ENCODE measurements at places on chromosomes 4 and X. TPM values are rescaled to one million over a fixed set of nuclear protein-coding genes. Genes with fewer than 3 reads are reported as not detected.

The RIPPLY1 gene
- not detected for polyA plus RNA-seq

- no peak for DNase-seq
Measured at GRCh38 chr4:4415107-4415805, 28.4 kb downstream of the NSG1 start.

DNA sequence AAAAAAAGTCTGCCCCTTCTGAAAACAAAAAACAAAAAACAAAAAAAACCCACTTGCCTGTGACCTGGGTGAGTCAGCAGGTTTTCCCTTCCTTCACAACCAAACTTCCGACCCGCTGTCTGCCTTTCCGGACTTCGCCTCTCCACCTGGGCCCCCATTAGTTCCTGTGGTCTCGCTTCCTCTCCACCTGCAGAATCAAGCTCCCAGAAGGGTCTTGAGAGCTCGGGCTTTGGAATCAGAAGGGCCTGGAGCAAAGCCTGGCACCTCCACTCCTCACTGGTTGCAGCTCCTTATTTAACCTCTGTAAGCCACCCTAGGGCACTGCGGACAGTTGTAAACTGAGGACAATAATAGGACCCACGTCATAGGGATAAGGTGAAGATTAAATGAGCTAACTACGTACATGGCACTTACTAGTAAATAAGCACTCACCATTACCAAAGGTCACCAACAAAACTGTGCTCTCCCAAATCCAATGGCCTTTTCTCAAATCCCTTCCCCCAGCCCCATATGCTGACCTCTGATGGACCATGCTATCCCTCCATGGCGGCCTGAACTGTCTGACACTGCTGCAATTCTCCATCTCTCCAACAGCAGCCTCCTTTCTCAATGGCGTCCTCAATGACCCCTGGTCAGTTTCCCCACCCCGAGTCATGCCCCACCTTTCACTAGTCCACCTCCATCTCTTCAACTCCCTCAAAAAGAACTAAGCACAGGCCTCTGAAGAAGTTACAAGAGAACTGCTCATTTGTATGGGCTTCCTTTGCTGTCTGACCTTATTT is 64.2 kb downstream of the IRF2 start:
- no peak for DNase-seq

The CXCL3 gene
- 0.41 TPM for polyA plus RNA-seq

DNA sequence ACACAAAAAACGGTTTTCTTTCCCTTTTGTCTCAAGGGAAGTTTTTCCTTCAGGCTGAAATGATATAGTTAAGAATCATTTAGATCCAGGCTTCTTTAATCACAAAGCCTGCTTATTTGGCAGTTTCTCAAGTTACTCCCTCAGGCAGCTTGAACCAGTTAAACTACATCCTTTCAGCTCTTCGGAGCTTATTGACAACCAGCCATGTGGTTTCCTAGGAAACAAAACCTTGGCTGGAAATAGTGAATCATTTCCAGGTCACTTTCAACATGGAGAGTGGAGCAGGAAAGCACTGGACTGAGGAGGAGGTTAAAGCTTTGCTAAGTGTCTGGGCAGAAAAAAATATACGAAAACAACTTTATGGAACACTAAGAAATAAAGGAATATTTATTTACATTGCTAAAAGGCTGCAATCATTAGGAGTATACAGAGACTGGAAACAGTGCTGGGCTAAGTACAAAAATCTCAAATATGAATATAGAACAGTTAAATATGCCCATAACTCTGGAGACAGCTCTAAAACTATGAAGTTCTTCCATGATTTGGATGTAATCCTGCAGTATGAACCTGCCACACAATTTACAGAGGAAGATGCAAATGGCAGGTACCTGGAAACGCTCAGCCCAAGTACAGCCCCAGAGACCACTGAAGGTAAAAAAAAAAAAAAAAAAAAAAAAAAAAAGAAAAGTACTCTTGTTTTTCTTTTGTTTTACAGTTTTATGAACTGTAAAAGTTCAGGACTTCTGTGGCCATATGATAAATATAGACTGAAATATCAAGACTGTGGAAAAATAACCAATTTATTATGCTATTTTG is 23.2 kb upstream of the AASDH start:
- peak; percentile 98 for DNase-seq

DNA sequence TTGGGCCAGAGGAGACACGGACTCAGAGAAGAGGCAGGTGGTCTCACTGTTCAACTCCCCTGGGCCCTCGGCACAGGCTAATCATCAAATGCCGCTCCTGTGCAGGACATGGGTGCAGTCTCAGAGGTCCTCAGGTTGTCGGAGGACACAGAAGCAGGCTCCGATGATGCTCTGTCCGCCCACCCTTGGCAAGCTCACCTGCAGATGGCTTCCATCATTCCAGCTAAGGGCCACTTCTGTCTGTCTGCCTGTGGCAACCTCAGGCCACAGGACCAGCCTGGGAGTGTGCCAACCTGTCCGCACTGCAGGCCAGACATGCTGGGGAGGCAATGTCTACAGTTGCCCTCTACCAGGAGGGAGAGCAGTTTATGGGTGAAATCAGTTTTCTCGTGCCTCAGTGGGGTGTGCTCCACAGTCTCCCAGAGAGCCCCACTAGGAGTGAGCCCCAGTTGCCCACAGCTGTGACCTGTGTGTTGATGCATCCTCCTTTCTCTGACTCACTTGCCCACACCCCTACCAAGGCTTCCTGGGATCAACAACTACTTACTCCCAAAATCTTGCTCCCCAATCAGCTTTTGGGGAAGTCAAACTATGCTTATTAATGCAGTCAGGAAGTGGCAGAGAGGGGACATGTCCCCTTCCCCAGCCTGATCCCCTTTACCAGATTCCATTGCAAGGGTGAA is 55.9 kb downstream of the HTRA3 start:
- no peak for DNase-seq

DNA sequence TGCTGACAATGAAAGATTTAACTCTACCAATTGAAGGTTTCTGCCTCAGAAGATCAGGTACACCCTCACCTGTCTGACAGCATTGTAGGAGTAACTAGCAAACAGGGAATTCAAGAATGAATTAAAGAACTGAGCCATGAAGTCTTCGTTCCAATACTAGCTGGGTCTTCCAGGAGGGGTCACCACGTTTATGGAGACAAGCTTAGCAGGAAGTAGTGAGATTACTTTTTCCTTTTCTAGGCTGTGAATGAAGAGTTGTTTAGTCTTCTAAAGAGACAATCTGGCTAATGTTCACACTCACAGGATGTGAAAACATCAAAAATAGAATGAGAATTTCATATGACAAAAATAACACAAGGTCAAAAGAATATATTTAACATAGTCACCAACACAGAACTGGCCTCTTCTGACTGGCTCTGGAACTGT is 54.9 kb downstream of the REELD1 start:
- no peak for DNase-seq

The PLS3 gene
- polyA plus RNA-seq, result 110 TPM

The NAA11 gene
- polyA plus RNA-seq, result 0.28 TPM

The RAB9A gene
- polyA plus RNA-seq, result 14.1 TPM

The SRPX2 gene
- 38.2 TPM for polyA plus RNA-seq

- no peak for DNase-seq
Measured at GRCh38 chr4:99934891-99935290, 11.5 kb downstream of the DNAJB14 start.
